Hematopoietic multipotent progenitor cell treated with erythropoietin and hydrocortisone succinate and interleukin-3 and kit ligand, for 8 days (in vitro differentiated cells): ENCODE measurements at places on chromosomes 1 and 21.

DNA sequence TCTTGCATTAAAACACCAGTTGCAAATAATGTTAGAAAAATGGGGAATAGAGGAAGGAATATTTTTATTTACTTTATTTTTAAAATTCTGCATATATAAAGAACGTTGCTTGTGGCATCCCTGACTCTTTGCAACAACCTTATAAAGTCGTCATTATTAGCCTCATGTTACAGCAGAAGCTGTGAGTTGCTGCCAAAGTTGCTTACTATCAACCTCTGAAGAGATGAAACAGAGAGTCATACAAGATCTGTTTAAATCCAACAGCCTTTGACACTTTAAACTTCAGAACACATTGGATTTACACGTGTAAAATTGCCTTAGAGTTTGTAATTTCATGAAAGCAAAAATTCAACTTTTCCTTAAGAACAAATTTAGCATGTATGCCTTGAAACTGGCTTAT lies 221.9 kb downstream of the MRPL39 start:
- no peak for DNase-seq

DNA sequence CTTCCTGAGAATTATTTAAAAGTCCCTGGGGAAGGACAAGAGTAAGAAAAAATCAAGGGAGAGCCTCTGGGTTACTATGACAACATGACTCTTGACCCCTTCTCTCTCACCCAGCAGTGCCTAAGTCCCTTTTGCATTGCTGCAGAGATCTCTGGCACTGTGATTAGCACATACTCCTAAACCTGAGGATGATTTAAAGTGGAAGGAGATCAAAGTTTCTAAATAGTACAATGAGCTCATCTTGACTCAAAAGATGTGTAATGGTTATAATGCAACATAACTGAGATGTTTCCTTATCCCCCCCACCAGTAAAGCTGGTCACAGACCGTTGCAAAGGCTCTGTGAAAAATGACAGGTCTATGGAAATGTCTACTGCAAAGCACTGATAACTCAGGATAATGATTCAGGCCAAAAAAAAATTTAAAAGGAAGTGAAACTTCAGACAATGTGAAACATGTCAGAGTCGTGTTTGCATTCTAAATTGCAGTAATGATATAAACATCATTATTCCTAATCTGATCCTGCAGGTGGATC lies 519.2 kb downstream of the KIF26B start:
- no peak for DNase-seq

- peak; percentile 49 for DNase-seq
Observed at GRCh38 chr1:155324717-155325602, 4.3 kb downstream of the RUSC1 start.

- DNase-seq = no peak
Observed at GRCh38 chr1:173937062-173937461, 19.9 kb upstream of the SERPINC1 start.

DNA sequence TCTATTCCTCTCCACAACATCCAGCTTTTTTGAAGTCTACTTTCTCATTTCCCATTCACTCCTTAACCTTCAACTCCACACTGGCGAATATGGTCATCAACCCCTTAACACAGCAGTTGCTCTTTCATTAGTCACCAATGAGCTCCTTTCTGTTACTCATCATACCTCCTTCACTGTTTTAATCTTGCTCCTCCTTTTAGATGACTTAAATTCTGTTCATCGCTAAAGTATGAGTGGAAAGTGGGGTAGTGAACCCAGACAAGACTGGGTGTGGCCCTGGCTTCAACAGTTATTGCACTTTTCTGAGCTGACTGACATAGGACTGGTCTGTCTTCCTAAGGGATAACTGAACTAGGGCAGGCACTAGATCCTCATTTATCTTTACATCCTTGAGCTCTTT lies 51.3 kb downstream of the AKT3 start:
- DNase-seq = no peak

DNA sequence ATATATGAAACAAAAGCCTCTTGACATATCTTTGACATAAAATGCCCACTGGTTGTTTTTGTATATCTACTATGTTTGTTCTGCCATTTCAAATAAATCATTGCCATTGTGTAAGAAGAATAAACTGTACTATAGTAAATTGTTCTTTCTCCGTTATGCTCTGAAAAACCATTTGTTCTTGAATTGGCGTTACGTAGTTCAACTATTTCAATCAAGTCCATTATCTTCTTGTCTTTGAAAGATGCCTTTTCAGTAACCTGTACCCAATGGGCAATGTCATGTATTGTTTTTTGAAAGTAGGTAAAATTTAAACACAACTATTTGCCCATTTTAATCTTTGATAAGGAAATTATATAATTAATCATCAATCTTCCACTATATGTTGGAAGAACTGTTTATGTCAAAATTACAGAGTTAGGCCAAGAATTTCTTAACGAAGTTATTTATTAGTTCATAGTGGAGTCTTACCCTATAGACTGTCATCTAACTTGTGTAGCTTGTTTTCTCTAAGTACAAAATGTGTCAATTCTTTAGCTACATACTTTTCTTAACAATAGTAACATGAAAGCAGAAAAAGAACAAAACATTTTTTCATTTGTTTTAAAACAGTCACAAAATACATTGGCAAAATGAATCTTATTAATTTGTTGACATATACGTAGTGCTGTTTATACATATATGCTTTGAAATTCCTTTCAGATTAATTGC lies 294.8 kb downstream of the PTPRC start:
- peak; percentile 32 for DNase-seq

GRCh38 chr1:174008269-174008668 lies 13.9 kb downstream of the RC3H1 start:
- DNase-seq = no peak

- DNase-seq = no peak
Observed at GRCh38 chr21:31855180-31855579, 17.6 kb upstream of the HUNK start.

DNA sequence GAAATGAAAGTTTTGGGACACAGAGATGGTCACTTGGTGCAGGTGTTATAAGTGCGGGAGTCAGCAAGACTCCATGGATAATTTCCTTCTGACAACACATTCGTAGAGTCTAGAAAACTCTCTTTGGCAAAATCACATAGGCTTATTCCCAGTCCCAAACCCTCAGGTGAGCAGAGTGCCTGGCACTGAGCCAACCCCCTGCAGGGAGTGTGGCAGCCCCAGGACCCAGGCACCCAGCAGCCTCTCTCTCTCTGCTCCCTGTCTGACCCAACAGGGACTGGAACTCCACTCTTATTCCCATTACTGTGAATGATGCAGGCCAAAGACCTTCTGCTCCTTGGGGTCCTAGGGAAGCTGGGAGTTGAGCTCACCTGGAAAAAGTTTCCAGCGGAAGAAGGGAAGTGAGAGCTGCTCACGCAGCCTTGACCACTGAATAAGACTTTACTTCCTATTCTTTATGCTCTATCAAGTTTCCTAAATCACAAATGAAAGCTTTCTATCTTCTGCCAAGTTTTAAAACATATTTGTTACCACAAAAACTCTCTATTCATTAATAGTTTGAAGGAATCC lies 132.6 kb upstream of the ETV3 start:
- no peak for DNase-seq

GRCh38 chr1:114173680-114174079 lies 20.0 kb upstream of the SYT6 start:
- DNase-seq = no peak

DNA sequence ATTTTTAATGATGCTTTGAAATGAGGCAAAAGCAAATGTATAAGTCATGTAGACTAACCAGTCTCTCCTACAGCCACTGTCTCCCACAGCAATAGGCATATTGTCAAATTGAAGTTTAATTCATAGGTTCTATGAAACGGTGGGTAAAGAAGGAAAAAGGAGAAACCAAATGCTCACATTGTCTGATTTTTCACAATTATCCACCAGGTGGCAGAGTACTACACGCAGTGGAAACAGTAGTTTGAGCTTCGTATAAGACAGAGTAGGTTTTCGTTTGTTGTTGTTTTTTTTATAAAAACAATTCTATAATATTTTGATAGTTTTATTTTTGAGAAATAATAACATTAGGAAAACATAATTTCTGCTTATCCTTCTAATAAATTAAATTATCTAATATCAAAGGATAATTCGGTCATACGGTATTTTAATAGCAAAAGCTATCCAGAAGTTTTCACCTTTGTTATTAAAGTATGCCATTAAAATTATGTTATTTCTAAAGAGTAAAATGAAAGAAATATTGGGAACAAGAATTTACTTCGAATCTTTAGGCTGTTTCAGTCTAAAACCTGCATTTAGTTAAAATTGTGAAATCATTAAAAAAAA lies 39.1 kb downstream of the TYW3 start:
- peak; percentile 67 for DNase-seq

GRCh38 chr21:46459024-46459355 lies 299 bp downstream of the DIP2A start:
- no peak for DNase-seq

DNA sequence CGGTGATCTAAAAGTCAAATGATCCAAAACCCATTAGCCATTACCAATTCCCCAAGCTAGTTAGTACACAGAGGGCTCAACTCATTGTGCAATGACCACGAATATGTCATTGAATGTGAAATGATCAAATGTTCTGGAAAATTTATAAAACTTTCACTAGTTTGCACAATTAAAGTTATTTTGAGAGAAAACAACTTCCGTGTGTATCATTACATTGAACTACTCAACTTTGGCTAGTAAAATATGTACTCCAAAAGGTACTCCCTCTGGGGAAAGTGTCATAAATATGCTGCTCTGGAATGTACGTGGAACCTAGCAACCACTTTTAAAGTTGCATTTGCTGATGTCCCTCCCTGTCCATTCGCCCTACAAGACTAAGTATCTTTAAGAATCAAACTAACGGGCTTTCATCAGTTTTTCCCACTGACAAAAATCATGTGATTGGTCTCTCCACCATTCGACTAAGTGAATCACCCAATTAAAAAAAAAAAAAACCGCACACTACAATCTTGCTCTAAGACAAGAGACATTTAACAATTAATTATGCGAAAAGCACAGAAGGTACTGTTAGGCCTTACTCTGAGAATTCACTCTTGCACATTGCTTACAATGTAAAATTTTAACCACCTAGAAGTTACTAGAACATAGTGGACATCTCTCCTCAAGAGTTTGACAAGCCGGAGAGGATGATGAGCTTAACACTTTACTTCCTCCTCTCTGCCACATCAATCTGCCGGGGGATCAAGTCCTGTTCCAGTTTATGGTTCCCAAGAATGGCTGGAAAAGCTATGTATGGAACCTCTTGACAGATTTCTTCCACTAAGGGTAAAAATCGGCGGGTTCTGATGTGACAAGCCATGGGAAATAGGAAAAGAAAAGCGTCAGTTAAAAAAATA lies 1.2 kb downstream of the ACBD3 start:
- peak; percentile 22 for DNase-seq

DNA sequence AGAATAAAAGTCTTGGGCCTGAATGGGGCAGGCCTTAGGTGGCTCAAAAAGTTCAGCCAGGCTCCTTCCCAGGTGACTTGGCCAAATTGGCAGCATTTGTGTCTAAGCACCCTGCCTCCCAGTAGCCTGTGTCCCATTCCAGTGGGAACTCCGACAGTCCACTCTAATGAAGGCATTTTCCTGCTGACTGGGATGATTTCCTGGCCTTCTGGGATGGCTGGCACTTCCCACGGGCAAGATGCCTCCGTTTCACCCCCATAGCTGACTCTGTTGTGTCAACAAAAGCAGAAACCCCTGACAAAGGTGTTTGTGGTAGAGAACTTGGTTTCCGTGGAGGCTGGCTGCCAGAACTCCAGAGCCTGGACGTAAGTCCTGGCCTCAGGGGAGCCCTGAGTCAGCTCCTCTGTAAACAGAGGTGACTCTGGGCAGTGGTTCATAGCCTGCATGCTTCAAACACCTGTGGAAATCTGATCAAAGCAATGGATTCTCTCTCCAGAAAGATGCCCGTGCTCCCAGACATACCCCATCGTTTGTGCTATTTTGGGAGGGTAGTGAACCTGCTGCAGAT lies 36.6 kb downstream of the WNT3A start:
- no peak for DNase-seq

- DNase-seq = no peak
Observed at GRCh38 chr1:28176492-28177470, at the start of gene PTAFR. Gene PTAFR, minus strand, starts transcription at chr1:28176690. Its CDS starts 25,669 bp downstream, at chr1:28151021.

- DNase-seq = no peak
Observed at GRCh38 chr1:177210071-177210470, 39.3 kb downstream of the BRINP2 start.

- no peak for DNase-seq
Observed at GRCh38 chr1:232964601-232965000, 14.2 kb downstream of the NTPCR start.

GRCh38 chr21:16181018-16181417 lies 451.2 kb downstream of the USP25 start:
- no peak for DNase-seq

DNA sequence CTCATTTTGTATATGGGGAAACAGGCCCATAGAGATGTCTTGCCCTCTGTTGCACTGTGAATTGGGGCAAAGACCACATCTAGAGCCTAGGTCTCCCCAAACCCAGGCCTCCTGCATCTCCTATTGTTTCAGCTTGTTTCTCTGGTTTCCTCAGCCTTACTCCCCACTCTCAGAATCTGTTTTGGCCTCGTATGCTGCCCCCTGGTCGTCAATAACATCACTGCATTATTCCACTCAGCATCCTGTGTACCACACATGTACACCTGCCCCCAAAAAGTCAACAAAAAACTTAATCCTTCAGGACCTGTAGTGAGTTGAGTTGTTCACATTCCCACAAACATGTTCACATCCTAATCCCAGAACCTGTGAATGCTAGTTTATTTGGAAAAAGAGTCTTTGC lies 184.8 kb downstream of the BRINP2 start:
- DNase-seq = no peak

DNA sequence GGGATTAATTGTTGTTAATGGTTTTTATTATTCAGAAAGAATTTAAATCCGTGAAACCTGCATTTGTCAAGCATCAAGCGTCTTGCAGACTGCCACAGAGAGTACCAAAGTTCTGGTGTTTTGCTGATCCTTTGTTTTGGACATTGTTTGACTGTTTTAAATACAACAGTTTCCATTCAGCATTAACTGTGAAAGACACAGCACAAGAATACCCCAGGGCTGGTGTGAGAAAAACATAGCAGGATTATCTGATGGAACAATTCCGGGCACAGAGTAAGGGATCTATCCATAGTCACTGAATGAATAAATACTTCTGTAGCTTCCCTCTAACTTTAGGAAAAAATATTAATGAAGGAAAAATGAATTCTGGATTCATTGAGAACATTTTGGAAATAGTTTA lies 202.3 kb downstream of the LTN1 start:
- DNase-seq = no peak

DNA sequence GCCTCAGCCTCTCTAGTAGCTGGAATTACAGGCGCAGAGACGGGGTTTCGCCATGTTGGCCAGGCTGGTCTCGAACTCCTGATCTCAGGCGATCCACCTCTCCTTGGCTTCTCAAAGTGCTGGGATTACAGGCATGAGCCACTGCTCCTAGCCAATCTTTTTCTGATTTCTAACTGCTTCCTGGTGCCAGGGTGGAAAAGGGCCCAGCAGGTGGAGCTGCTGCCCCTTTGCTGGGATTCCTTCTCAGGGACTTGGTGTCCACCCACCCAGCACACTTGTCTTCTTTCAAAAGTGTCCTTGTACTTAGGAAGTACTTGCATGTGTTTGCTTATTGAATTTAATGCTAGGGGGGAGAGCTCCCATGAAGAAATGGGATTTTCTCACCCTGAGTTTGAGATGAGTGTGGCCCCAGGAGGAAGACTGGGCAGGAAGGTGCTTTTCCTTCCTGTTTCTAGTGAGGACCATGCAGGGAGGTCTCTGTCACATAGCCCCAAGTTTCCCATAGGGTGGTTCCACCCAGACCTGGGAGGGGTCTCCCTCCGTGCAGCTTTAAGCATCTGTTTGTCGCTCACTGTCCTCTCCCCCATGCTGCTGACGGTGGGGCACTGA lies 14.2 kb downstream of the UTP11 start:
- DNase-seq = peak; percentile 57
